Muscle of back (tissue), 13 donors: ENCODE measurements at places on chromosomes 12 and 14. TPM values are rescaled to one million over a fixed set of nuclear protein-coding genes. Genes with fewer than 3 reads are reported as not detected.
A peak's percentile ranks its signal among the peaks of the same experiment; 100 is the strongest.

DNA sequence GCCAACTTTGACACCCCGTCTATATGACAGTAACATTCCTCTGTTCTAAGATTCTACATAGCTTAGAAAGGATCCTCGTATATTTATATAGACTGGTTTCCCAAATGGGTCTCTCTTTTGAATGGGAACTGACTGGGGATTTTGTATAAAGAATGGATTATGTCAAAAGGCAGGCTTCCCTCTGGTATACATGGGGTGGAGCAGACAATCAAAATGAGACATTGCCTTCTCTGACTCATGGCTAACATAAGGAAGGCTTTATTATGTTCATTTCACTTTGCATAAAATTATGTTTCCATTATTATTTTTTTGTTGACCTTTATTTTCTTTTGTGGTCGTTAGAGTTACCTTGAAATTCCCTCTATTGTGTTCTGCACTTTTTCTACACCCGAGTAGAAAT is 211.1 kb downstream of the ALG10B start:
- DNase-seq = no peak

DNA sequence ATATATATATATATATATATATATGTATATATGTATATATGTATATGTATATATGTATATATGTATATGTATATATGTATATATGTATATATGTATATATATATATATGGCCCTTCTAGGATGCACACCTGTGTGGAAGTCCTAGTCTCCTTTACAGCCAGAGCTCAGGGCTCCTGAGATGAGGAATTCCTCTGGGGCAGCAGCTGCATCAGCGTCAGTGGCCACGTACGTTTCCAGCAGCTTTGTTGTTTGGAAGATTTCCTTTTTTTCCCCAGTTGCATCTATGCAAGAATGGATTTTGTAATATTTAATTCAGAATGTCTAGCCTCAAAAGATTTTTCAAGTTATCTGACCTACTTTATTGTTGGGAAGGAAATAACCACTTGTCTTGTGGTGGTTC is 68.6 kb downstream of the TNFAIP2 start:
- DNase-seq = no peak

DNA sequence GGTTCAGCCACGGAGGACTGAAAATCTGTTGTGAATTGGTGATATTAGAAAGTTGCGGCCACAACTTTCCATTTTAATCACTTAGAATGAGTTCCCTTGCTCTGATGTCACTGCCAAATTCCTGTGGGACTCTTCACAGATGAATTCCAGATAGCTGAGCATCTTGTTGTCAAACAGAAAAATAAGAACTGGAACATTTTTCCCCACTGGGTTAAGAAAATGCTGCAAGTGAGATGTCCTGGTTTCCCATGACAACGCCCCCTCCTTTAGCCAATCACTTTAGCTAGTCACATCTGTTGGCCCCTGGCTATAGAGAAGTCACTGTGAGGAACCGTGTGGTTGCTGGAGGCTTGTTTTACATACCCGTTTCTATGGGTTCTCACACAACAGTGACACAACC is 135.9 kb downstream of the KTN1 start:
- peak; percentile 88 for DNase-seq

DNA sequence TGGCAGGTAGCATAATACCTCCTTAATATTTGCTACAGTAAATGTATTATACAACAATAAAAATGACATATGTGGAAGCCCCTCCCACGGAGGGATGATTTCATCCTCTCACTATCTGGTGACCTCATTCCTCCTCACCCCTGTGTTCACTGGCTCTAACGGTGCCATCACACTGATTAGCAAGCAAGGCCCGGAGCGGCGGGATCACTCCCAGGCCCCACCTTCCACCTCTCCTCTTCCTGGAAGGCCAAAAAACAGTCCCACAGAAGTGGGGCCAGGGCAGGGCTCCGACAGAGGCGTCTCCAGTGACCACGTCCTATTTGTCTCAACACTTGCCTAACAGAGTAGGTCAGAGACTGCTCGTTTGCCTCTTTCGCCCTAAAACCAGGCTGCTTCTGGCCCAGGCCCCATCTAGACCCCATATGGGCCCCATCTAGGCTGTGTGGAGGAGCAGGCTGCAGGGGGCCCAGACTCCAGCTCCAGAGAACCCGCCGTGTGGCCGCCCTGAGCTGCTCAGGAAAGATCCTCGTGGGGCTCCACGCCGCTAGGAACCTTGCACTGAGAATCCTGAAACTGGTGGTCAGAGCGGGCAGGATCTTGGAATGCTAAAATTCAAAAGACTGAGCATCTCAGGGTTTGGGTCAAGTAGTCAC is 3.7 kb downstream of the SELPLG start:
- no peak for DNase-seq

DNA sequence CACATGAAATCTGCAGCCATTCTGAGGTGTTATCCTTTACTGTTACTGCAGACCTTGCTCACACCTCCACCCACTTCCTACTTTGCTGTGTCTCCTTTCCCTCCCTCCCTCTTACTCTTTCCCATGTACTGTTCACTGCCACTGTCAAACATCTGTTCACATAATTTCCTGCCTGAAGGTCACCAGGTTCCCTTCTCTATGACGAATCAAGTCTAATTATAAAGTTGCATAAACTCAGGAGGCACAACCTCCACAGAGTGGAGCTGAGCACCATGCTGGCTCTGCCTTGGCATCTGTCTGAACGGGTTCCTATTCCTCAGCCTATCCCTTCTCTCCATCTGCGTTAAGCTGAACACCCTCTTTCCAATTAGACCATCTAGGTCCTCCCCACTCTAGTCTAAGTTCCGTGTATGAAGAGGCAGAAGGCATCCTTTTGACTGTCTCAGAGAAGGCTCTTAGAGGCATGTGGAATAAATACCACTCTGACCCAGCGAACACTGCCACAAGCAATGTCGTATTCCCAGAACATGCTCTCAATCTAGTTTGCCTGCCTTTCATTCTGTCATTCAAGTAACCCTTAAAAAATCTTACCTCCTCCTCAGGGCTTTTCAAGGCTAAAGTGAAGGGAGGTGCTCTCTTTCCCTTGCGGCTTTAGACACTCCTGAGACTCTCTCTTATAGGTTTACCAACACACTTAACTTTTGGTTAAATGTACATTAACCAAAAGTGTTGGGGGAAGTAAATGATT is 48.7 kb downstream of the ACADS start:
- no peak for DNase-seq

GRCh38 chr12:24979329-24979728 is 30.4 kb upstream of the BCAT1 start:
- DNase-seq = no peak

- DNase-seq = no peak
These were observed 18.4 kb upstream of the RNU6-7 start for GRCh38 chr14:32183151-32184058.

DNA sequence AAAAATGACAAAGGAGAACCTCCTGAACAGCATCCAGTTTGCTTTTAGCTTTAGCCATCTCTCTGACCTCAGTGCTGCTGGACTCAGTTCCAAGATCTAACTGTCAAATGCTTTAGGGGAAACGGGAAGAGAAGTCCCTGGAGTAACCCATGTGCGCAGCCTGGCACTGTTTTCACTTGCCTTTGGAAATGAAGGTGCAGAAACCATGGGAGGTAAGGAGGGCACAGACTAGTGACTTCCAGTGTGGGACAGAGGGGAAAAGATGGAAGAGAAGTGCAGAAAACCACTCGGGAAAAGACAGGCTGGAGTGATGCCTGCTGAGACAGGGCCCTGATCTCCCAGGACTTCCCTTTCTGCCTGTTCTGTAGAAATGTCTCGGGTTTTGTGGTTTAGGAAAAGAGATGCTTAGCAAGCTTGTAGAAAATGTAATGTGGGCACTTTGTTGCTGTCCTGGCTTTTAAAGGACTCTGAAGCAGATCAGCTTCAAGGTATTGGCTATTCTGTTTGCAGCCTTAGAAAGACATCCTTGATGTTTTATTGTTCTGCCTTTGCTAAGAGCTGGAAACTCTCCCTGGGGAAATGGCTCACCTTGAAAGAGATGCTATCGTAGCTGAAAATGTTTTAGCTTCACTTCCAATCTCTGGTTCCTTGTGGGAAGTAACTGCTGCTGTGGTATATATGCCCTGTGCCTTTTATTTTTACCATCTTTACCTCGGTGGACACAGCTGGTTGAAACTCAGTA is 124.6 kb upstream of the HIF1A start:
- no peak for DNase-seq

- DNase-seq = peak; percentile 38
These were observed 210.6 kb downstream of the SLC6A15 start for GRCh38 chr12:84702001-84702400.

CD69 gene
- 4.3 TPM for polyA plus RNA-seq

CLEC12A gene
- 1.4 TPM for polyA plus RNA-seq

STRN3 gene
- 44.8 TPM for polyA plus RNA-seq

MYF6 gene
- polyA plus RNA-seq = 70.8 TPM
